Stimulated activated CD4-positive, alpha-beta T cell treated with anti-CD3 and anti-CD28 coated beads, Interleukin-12 subunit alpha, Interleukin-12 subunit beta, amount 100 ng/mL, for 48 hours (primary cell): ENCODE measurements at places on chromosomes 3 and 15.

- DNase-seq, result peak; percentile 7
These were observed 430.7 kb upstream of the CBLB start for GRCh38 chr3:106299300-106300098.

GRCh38 chr3:10550705-10551104, 45.3 kb upstream of the ATP2B2 start:
- DNase-seq, result no peak

- no peak for DNase-seq
These were observed 13.5 kb downstream of the RAB8B start for GRCh38 chr15:63202861-63203260.

DNA sequence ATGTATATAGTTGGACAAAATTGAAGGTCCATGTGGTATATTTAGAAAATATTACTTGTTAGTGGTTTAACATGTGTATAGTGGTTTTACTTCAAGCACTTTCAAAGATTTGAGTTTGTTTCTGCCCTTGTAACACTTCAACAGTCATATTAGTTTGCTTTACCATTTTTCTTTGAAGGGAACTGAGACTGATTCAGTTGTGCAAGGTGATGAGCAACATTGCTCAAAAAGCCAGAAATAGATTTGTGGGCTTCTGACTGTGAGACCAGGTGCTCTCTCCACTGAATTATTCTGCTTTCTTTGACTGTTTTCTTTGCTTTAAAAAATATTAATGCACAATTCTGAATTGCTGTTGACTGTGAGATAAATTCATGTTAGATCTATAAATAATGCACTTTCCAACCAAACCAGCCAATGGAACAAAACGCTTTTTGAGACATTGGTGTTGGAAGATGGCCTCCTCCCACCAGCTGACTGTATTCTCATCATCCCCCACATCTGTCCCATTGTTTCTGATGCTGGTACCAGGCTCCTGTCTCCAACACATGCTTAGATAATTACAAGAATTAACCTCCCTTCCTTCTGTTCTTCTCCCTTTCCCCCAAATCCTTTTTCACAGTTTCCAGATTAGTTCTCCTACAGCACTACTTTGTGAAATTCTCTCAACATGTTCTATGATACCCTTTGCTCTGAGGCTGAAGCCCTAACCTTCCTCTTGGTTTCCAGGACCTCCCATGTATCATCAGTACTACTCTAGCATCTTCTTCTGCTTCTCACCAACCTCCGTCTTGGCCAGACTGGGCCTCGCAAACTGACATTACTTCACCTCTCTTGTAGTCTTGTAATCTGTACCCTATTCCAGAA, 27.9 kb downstream of the PLCL2 start:
- DNase-seq, result no peak

GRCh38 chr3:51816723-51817122, 37.7 kb upstream of the IQCF6 start:
- no peak for DNase-seq

GRCh38 chr15:98676586-98677270, 28.4 kb downstream of the IGF1R start:
- no peak for DNase-seq
